ENCODE measurements at places on chromosomes 1 and 21. TPM values are rescaled to one million over a fixed set of nuclear protein-coding genes. Genes with fewer than 3 reads are reported as not detected.

Gene KLHDC7A
- not detected for total RNA-seq

GRCh38 chr1:232108598-232108997 is 482.0 kb downstream of the DISC1 start:
- DNase-seq = no peak

GRCh38 chr1:96333522-96334235 is 387.9 kb upstream of the PTBP2 start:
- no peak for DNase-seq

- DNase-seq = no peak
Observed at GRCh38 chr1:219226196-219226595, 52.5 kb downstream of the LYPLAL1 start.

DNA sequence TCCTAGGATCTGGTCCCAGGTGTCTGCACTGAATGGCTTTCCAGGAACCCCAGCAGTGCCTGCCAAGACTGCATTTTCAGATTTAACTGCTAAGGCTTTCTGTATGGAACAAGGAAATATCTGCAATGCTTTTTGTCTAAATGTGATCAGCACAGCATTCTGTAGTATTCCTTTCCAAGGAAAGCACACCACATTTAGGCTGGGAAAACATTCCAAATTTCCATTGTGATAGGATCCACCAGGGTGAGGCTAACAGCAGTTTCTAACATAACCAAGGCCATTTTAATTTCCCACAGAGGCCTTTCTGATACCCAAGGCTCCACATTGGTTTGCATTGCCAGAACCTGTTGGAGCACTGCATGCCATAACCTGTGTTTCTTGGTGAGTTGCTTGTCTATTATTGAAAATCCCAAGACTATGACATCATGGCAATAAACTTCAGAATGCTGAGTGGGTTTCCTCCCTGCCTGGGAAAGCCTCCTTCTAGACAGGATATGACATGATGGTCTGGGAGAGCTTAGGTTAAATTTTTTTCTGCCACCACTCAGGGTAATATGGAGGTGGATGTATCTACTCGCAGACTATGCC is 23.3 kb upstream of the PTGFRN start:
- DNase-seq = no peak

DNA sequence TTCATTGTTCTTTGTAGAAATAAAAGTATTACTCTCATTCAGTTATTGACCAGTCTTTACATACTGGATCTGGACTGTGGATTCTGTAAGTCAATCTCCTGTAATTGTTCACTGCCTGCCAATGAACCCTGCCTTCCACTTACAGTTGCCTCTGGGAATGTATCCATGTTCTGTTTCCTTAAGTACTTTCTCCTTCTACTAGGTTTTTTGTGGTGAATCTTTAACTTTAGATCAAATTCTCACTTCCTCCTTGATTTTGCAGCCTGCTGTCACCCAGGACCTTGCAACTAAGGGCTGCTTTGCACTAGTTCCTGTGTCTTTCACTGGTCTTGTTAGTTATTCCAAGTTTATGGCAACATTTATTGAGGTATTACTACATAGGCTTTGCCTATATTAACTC is 28.2 kb upstream of the ANKRD13C start:
- no peak for DNase-seq

DNA sequence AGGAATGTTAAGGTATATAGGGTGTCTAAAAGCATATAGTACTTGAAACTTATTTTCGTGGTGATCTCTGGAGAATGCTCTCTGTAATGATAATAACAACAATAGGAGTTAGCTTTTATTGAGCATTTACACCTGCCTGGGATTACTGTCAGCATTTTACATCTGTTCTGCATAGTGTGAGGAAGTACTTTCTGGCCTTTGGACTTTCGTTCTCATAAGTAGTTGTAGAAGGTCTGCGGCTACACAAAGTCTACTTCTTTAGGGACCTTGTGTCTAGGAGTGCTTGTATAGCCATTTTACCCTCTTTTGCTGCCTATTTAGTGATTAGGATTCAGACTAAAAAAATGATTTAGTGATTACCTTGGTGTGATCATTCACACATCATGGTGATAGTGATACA is 103.6 kb upstream of the GPR52 start:
- DNase-seq = no peak

GRCh38 chr1:29417147-29417858 is 181.0 kb downstream of the PTPRU start:
- no peak for DNase-seq

Gene FAAH
- 4.7 TPM for total RNA-seq

Gene PBX1
- total RNA-seq = not detected

GRCh38 chr1:61132645-61133334 is 50.4 kb downstream of the NFIA start:
- DNase-seq = no peak

DNA sequence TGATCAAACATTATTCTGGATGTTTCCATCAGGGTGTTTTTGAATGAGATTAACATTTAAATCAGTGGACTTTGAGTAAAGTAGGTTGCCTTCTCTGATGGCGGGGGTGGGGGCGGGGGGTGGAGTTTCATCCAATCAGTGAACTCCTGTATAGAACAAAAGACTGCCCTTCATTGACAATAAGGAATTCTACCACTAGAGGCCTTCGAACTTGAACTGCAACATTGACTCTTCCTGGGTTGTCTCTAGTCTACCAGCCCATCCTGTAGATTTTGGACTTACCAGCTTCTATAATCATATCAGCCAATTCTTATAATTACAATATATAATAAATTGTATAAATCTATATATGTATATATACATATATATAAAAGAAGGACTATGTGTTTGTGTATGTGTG is 520.4 kb upstream of the CXADR start:
- no peak for DNase-seq

Gene TNFRSF1B
- 191 TPM for total RNA-seq

Gene CR1L
- total RNA-seq = not detected

All from activated CD8-positive, alpha-beta T cell treated with anti-CD3 and anti-CD28 coated beads for 36 hours (primary cell).